Spinal cord (tissue), 10 donors: ENCODE measurements at places on chromosomes 13 and 19. TPM values are rescaled to one million over a fixed set of nuclear protein-coding genes. Genes with fewer than 3 reads are reported as not detected.

The NAPSA gene
- 1.4 TPM for total RNA-seq

The NXNL1 gene
- not detected for total RNA-seq

The EBI3 gene
- 0.77 TPM for total RNA-seq

The SIGLEC9 gene
- total RNA-seq: 1.2 TPM

The MTRF1 gene
- 12.2 TPM for total RNA-seq

The SOX1 gene
- 0.99 TPM for total RNA-seq

The GPR108 gene
- 21.2 TPM for total RNA-seq

The CATSPERD gene
- total RNA-seq: 3.6 TPM

The FSD1 gene
- 34.4 TPM for total RNA-seq

DNA sequence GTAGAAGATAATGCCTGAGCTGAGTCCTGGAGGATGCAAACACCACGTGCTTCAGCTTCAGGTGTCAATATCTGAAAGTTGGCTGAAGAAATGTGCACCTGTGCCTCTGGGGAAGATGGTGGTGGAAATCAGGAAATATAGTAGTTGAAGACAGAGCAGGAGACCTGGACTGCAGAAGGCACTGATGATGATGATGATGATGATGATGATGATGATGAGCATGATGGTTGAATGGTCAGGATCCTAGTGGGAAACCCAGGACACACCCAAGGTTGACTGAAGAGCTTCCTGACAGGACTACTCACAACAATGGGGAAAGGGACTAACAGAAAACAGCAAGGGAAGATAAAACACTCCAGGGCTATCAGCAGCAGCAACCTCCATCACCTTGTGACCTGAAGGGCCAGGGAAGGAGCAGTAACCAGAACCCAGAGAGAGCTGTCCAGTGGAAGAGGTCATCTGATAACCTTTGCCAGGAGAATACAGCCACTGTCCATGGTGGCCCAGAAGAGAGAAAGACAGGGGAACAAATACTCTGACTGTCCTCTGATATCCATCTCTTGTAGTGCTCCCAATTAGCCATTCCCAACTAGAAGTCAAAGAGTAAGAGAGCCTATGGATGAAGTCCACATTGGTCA, 170.3 kb downstream of the TSHZ3 start:
- H3K4me3 ChIP-seq: no peak overlapping the region
- H3K4me1 ChIP-seq: peaks cover 3% of the 10 kb centered on the region
- H3K36me3 ChIP-seq: no peaks in the 10 kb centered on the region
- no peak overlapping the region for H3K27ac ChIP-seq

GRCh38 chr19:23343434-23344010, 51.7 kb downstream of the ZNF91 start:
- no peaks in the 10 kb centered on the region for H3K27me3 ChIP-seq
- peaks cover 11% of the 10 kb centered on the region for H3K36me3 ChIP-seq
- no peaks in the 10 kb centered on the region for H3K4me1 ChIP-seq
- no peak for DNase-seq
- H3K4me3 ChIP-seq: no peak overlapping the region

- H3K36me3 ChIP-seq: no peaks in the 10 kb centered on the region
- peak overlapping the region; percentile 72 for H3K4me3 ChIP-seq
- H3K27me3 ChIP-seq: peaks cover 30% of the 10 kb centered on the region
Measured at GRCh38 chr19:30228113-30228834, 143.9 kb upstream of the ZNF536 start.

GRCh38 chr19:6253954-6254733, 25.6 kb downstream of the MLLT1 start:
- no peak overlapping the region for H3K27ac ChIP-seq
- H3K36me3 ChIP-seq: peaks cover 26% of the 10 kb centered on the region
- peaks cover 18% of the 10 kb centered on the region for H3K4me1 ChIP-seq
- no peaks in the 10 kb centered on the region for H3K27me3 ChIP-seq
- DNase-seq: no peak

DNA sequence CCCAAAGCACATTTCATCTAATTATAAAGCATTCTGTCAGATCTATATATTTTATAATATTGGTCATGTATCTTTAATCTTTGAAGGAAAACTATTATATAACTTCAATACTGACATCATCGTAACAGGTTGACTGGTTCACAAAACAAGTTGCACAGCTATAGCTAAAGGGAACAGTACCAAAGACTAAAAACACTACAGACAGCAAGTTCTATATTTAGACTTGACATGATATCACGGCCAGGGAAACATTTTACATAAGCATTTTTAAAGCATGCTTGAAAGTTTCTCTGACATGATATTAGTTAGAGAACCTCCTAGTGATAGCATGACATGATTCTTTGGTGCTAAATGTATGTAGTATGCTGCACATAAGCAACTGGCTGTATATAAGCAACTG, 182.5 kb downstream of the NDFIP2 start:
- no peak overlapping the region for H3K4me3 ChIP-seq
- peak; percentile 28 for DNase-seq
- H3K4me1 ChIP-seq: peaks cover 3% of the 10 kb centered on the region
- H3K27me3 ChIP-seq: no peaks in the 10 kb centered on the region
- H3K36me3 ChIP-seq: no peaks in the 10 kb centered on the region

GRCh38 chr19:38989066-38989605, 13.6 kb upstream of the FBXO17 start:
- H3K27me3 ChIP-seq: no peaks in the 10 kb centered on the region
- H3K4me3 ChIP-seq: no peak overlapping the region
- H3K4me1 ChIP-seq: peaks cover 6% of the 10 kb centered on the region
- no peak overlapping the region for H3K27ac ChIP-seq
- DNase-seq: no peak

DNA sequence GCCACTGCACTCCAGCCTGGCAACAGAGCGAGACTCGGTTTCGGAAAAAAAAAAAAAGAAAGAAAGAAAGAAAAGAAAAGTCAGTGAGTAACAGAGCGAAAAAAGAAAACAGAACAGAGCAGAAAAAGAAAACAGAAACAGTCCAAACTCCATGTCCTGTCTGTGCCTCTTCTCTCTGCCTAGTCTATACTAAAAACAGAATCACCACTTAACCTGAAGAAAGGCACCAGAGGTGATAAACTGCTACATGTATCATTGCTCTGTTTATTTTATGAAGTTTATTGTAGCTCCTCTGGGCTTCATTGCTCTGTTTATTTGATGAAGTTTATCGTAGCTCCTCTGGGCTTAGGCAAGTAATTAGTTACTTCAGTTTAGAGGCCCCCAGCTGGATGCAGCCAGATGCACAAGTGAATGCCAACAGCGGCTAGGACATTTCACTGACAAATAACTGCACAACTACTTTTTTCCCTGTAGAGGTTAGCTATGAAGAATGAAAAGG, 39.2 kb downstream of the TBC1D4 start:
- peak; percentile 20 for DNase-seq
- no peaks in the 10 kb centered on the region for H3K36me3 ChIP-seq
- H3K4me1 ChIP-seq: no peaks in the 10 kb centered on the region
- no peak overlapping the region for H3K4me3 ChIP-seq
- H3K27ac ChIP-seq: no peak overlapping the region

- DNase-seq: no peak
- no peak overlapping the region for H3K4me3 ChIP-seq
- no peaks in the 10 kb centered on the region for H3K4me1 ChIP-seq
- no peak overlapping the region for H3K27ac ChIP-seq
- H3K36me3 ChIP-seq: no peaks in the 10 kb centered on the region
Measured at GRCh38 chr13:84570831-84571230, 688.6 kb upstream of the SLITRK1 start.

DNA sequence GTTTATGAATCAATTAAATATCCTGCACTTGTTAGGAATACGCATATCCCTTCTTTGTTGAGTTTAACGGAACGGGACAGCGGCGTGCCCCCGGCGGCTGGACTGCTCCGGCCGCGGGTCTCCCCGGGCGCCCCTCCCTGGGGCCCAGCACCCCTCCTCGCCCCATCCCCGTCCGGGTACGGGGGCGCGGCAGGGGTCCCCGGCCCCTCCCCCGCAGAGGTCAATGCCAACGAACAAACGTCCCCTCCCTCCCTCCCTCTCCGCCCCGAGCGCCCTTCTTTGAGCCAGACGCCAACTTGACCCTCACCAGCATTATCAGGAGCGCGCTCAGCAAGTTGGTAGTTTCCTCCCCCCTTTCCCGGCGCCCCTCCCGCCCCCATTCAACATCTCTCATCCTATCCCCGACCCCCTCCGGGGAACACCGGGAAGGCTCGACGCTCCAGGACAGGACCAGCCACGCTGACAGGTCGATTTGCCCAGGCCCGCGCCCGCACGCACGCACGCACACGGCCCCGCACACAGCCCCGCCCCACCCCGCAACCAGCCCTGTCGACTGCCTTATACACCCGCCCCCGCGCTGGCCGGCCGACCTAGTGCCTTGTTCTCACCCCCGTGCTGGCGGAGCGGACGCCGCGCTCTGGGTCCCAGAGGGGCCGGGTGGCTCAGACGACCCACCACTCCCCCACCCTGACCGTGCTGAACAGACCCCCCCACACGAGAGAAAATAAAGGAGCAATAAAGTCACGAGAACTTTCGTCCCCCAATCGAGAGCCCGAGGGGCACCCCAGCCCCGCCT, 5.0 kb downstream of the LYL1 start:
- DNase-seq: no peak
- H3K27ac ChIP-seq: peak overlapping the region; percentile 35
- no peak overlapping the region for H3K4me3 ChIP-seq
- peaks cover 49% of the 10 kb centered on the region for H3K27me3 ChIP-seq
- H3K4me1 ChIP-seq: peaks cover 87% of the 10 kb centered on the region

- H3K27me3 ChIP-seq: no peaks in the 10 kb centered on the region
- no peaks in the 10 kb centered on the region for H3K4me1 ChIP-seq
- H3K4me3 ChIP-seq: no peak overlapping the region
- DNase-seq: no peak
Measured at GRCh38 chr19:43519436-43520088, 7.4 kb downstream of the ETHE1 start.

GRCh38 chr13:97648171-97648880, 214.4 kb downstream of the RAP2A start:
- no peak overlapping the region for H3K27ac ChIP-seq
- H3K4me3 ChIP-seq: no peak overlapping the region
- H3K36me3 ChIP-seq: no peaks in the 10 kb centered on the region
- no peak for DNase-seq

DNA sequence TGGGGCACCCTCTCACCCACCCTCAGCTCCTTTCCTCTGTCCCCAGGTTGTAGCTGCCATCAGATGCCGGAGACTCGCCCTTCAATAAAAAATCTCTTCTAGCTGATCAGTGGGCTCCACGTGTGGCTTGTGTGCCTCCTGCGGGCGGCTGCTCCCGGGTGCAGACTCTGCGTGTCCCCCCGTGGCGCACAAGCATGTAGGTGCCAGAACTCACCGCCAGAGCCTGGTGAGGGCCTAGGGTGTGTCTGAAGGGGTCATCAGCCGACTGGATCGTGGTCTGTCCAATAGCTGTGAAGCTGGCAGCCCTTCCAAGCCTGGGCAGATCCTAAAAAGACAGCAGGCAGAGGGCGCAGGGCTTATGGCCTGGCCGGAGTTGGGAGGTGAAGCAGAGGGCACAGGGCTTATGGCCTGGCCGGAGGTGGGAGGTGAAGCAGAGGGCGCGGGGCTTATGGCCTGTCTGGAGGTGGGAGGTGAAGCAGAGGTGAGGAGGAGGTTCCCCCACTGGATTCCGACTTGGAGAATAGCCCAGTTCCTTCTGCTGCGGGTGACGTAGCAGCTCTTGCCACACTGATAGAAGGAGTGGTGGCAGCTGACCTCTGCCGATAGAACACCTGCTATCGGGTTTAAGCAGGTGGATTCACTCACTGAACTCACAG, 11.7 kb downstream of the NOP53 start:
- H3K27ac ChIP-seq: no peak overlapping the region
- H3K4me3 ChIP-seq: no peak overlapping the region
- H3K4me1 ChIP-seq: no peaks in the 10 kb centered on the region
- DNase-seq: no peak
- peaks cover 73% of the 10 kb centered on the region for H3K36me3 ChIP-seq
- no peaks in the 10 kb centered on the region for H3K27me3 ChIP-seq

GRCh38 chr13:112668924-112669323, 20.9 kb upstream of the ATP11A start:
- no peak overlapping the region for H3K27ac ChIP-seq
- no peaks in the 10 kb centered on the region for H3K36me3 ChIP-seq
- DNase-seq: no peak
- no peaks in the 10 kb centered on the region for H3K4me1 ChIP-seq
- H3K27me3 ChIP-seq: no peaks in the 10 kb centered on the region

- no peak overlapping the region for H3K27ac ChIP-seq
- DNase-seq: no peak
- peaks cover 14% of the 10 kb centered on the region for H3K4me1 ChIP-seq
- no peak overlapping the region for H3K4me3 ChIP-seq
- H3K36me3 ChIP-seq: peaks cover 7% of the 10 kb centered on the region
Measured at GRCh38 chr19:6359568-6360341, 1.6 kb upstream of the CLPP start.

GRCh38 chr19:13417054-13417453, 89.2 kb downstream of the CACNA1A start:
- H3K27me3 ChIP-seq: no peaks in the 10 kb centered on the region
- H3K4me3 ChIP-seq: no peak overlapping the region
- H3K27ac ChIP-seq: no peak overlapping the region

- H3K27ac ChIP-seq: no peak overlapping the region
- no peaks in the 10 kb centered on the region for H3K4me1 ChIP-seq
- DNase-seq: no peak
- no peaks in the 10 kb centered on the region for H3K27me3 ChIP-seq
- peaks cover 21% of the 10 kb centered on the region for H3K36me3 ChIP-seq
Measured at GRCh38 chr19:36709423-36709822, 22.0 kb downstream of the ZNF567 start.

- H3K4me1 ChIP-seq: no peaks in the 10 kb centered on the region
- no peaks in the 10 kb centered on the region for H3K27me3 ChIP-seq
- no peaks in the 10 kb centered on the region for H3K36me3 ChIP-seq
- no peak overlapping the region for H3K27ac ChIP-seq
- no peak overlapping the region for H3K4me3 ChIP-seq
- no peak for DNase-seq
Measured at GRCh38 chr19:47564081-47564480, 8.9 kb downstream of the ZNF541 start.

DNA sequence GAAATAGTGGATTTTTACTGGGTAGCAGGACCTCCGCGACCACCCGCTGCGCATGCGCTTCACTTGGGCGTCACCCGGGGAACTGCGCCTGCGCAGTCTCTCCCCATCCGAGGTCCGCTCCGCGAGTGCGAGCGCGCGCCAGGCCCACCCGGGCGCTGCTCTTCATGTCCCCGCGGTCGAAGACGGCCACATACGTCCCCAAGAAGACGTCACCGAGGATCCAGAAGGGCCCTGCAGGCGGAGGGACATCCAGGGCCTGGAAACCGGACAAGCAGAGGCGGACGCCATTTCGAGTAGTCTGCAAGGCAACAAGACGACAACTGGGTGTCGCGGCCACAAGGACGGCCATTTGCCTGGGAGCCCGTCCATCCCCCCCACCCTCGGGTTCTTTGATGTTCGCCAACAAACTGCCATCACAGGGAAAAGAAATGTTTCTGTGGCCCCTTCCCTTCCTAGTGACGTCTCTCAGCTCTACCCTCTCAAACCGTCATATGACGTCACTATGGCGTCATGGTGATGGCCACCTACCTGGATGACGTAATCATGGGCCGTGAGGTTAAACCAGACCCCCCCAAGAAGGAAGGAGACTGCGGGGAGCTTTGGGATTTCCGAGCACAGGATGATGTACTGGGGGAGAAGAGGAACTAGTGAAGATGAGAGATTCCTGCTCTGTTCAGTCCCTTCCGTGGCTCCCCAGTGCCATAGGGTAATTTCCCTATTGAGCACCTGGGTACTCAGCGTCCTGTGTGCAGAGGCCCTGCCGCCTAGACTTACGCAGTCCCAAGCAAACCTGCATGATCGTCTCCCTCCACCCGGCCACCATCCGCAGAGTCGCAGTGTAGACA, 6.7 kb downstream of the NAPSA start:
- peaks cover 32% of the 10 kb centered on the region for H3K4me1 ChIP-seq
- peak; percentile 90 for DNase-seq
- H3K36me3 ChIP-seq: no peaks in the 10 kb centered on the region
- H3K27me3 ChIP-seq: no peaks in the 10 kb centered on the region
- peak overlapping the region; percentile 52 for H3K4me3 ChIP-seq
- no peak overlapping the region for H3K27ac ChIP-seq
